Ascending aorta (tissue), 2 donors: ENCODE measurements at places on chromosomes 11 and 22. TPM values are rescaled to one million over a fixed set of nuclear protein-coding genes. Genes with fewer than 3 reads are reported as not detected.

DNA sequence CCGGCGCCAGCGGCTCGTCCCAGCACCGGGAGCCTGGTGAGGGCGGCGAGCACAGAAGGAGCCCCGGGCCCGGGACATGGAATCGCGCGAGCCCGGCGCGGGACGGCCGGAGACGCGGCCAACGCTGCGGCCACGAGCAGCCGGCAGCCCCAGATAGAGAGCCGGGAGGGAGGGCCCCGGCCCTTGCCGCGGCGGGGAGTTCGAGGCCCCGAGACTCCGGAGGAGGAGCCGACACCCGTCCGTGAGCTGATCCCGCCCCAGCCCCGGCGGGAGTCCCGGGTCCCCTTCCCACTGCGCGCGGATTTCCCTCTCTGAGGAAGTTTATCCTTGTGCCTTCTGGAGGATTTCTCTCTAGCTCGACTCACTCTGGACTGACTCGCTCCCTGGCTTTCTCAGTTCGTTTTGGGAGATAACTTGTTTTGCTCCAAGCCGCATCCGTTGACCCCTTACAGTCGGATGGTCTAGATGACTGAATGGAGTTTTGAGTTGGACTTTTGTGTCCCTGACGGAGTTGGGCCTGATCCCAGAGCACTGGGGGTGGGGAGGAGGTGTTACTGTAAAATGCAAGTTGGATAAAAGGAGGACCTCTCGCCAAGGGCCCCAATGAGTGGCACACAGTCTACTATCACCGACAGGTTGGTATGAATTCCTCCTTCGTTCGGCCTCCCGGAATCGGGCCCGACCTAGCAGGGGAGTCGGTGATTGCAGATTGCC, 585 bp downstream of the ARHGEF12 start:
- DNase-seq = no peak

- no peak for DNase-seq
These were observed 48.2 kb downstream of the RTN4R start for GRCh38 chr22:20219667-20220628.

DNA sequence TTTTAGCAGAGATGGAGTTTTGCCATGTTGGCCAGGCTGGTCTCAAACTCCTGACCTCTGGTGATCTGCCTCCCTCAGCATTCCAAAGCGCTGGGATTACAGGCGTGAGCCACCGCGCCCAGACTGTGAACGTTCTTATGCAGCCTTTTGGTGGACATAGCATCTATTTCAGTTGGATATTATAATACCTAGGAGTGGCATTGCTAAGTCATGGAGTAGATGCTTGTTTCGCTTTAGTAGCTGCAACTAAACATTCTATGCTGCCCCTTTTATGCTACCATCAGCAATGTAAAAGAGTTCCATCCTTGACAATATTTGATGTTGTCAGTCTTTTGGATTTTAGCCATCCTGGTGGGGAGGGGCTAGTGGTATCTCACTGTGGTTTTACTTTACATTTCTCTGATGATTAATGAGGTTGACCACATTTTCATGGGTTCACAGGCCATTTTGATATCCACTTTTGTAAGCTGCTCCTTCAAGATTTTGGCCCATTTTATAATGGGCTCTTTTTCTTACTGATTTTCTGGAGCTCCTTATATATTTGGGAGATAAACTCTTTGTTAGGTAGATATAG, 16.5 kb upstream of the APOBEC3A start:
- DNase-seq = no peak

DNA sequence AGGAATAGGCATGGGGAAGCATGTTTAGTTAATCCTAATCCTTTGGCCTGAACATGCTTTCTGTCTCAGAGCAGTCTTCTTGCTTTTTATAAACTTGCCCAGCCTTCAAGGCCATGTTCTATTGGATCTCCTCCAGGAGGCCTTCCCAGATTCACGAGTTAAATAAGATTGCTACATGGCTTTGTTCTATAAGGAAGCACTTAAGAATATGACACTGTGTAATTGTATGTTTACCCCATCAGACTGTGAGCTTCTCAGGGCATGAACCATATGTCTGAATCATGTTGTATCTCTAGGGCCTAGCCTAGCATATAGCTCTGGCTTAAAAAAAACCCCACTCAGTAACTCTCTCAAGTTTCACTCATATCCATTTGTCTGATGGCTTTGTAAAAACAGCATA, 26.4 kb upstream of the UCP3 start:
- no peak for DNase-seq

- DNase-seq = no peak
These were observed 60.4 kb downstream of the SFI1 start for GRCh38 chr22:31556627-31557203.

- no peak for DNase-seq
These were observed 17.9 kb upstream of the HYLS1 start for GRCh38 chr11:125869521-125869920.

DNA sequence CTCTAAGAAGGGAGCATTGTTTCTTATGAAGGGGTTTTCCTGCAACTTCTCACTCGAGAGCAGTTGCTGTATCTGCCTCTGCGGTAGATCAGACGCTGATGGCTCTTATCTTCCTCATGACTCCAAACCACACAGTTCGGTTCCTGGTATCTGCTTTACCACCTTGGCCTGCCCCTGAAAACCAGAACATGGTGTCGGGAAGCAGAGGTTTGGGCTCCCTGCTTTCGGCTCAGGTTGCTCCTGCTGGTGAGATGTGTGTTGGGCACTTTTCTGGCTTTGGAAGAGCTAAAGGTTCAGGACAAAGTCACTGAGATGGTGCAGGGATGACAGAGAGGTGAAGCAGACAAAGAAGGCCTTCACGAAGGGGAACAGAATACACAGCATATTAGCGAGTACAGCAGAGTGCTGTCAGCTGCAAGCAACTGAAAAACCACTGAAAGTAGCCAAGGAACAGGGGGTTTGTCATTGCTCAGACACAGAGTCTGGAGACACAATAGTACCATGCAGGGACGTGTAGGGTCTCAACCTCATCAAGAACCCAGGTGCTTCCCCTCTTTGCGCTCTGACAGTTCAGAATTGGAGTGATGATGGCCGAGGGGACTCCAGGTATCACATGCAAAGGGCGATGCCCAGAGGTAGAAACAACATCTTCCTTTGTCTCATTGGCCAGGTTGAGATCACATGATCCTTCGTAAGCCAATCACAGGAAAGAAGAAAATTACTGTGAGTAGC, 11.9 kb upstream of the CSF2RB start:
- DNase-seq = no peak

- no peak for DNase-seq
These were observed 66.1 kb downstream of the ARHGAP42 start for GRCh38 chr11:100753172-100753543.

GRCh38 chr22:20430101-20430719, 7.4 kb downstream of the SCARF2 start:
- DNase-seq = no peak

Gene MFNG
- total RNA-seq = 101 TPM

Gene EPS8L2
- total RNA-seq = 76.7 TPM

Gene LIF
- not detected for total RNA-seq

Gene TPP1
- total RNA-seq = 96.7 TPM

Gene OR51B5
- not detected for total RNA-seq

Gene APLNR
- 15.1 TPM for total RNA-seq

Gene SLCO2B1
- total RNA-seq = 403 TPM

Gene SCGB1A1
- total RNA-seq = not detected
